Small intestine (tissue), 16 donors: ENCODE measurements at places on chromosomes 2 and 18. TPM values are rescaled to one million over a fixed set of nuclear protein-coding genes. Genes with fewer than 3 reads are reported as not detected.

EFHD1 gene
- polyA plus RNA-seq = 0.45 TPM

GALNT3 gene
- 37.8 TPM for polyA plus RNA-seq

BARD1 gene
- polyA plus RNA-seq = 2.9 TPM

PCGF1 gene
- polyA plus RNA-seq = 23.5 TPM

FBXO48 gene
- polyA plus RNA-seq = 1.1 TPM

ASPRV1 gene
- polyA plus RNA-seq = 1.3 TPM

DAW1 gene
- polyA plus RNA-seq = not detected

GCG gene
- 4.1 TPM for polyA plus RNA-seq

ADD2 gene
- 1.7 TPM for polyA plus RNA-seq

VWC2L gene
- 0.03 TPM for polyA plus RNA-seq

TNFRSF11A gene
- polyA plus RNA-seq = 25.4 TPM

SKA1 gene
- polyA plus RNA-seq = 0.67 TPM

DNAH7 gene
- polyA plus RNA-seq = 0.10 TPM

ZNF892 gene
- not detected for polyA plus RNA-seq

GNAL gene
- polyA plus RNA-seq = 0.45 TPM

TEX44 gene
- polyA plus RNA-seq = not detected

FZD7 gene
- polyA plus RNA-seq = 1.6 TPM

TTC32 gene
- polyA plus RNA-seq = 21.7 TPM

SNX17 gene
- polyA plus RNA-seq = 74.8 TPM

RAD51AP2 gene
- 0.03 TPM for polyA plus RNA-seq
